ENCODE measurements at places on chromosomes 5 and 9.

GRCh38 chr5:170817195-170817594 lies 33.7 kb downstream of the GABRP start:
- DNase-seq: no peak
- H3K4me3 ChIP-seq: no peak overlapping the region
- H3K36me3 ChIP-seq: no peaks in the 10 kb centered on the region
- no peaks in the 10 kb centered on the region for H3K27me3 ChIP-seq
- H3K4me1 ChIP-seq: no peaks in the 10 kb centered on the region
- H3K27ac ChIP-seq: no peak overlapping the region

- no peak overlapping the region for H3K4me3 ChIP-seq
- no peak overlapping the region for H3K27ac ChIP-seq
- no peaks in the 10 kb centered on the region for H3K36me3 ChIP-seq
- H3K4me1 ChIP-seq: no peaks in the 10 kb centered on the region
- H3K27me3 ChIP-seq: no peaks in the 10 kb centered on the region
These were observed 45.4 kb downstream of the TAF11L14 start for GRCh38 chr5:17679597-17680203.

DNA sequence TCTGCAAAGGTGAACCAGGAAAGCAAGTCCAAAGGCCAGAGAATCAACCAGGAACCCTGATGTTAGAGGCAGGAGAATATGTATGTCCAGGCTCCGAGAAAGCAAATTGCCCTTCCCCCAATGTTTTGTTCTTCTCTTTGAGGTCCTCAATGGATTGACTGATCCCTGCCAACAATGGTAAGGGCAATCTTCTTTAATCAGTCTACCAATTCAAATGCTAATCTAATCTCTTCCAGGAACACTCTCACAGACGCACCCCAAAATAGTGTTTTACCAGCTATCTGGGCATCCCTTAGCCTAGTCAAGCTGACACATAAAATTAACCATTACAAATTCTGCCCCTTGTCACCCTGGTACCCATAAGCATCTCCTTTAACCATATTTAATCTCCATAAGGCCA lies 398.0 kb downstream of the RAB3C start:
- peaks cover 2% of the 10 kb centered on the region for H3K4me1 ChIP-seq
- no peaks in the 10 kb centered on the region for H3K27me3 ChIP-seq
- no peak overlapping the region for H3K27ac ChIP-seq
- no peak for DNase-seq
- peaks cover 79% of the 10 kb centered on the region for H3K36me3 ChIP-seq
- H3K4me3 ChIP-seq: no peak overlapping the region

DNA sequence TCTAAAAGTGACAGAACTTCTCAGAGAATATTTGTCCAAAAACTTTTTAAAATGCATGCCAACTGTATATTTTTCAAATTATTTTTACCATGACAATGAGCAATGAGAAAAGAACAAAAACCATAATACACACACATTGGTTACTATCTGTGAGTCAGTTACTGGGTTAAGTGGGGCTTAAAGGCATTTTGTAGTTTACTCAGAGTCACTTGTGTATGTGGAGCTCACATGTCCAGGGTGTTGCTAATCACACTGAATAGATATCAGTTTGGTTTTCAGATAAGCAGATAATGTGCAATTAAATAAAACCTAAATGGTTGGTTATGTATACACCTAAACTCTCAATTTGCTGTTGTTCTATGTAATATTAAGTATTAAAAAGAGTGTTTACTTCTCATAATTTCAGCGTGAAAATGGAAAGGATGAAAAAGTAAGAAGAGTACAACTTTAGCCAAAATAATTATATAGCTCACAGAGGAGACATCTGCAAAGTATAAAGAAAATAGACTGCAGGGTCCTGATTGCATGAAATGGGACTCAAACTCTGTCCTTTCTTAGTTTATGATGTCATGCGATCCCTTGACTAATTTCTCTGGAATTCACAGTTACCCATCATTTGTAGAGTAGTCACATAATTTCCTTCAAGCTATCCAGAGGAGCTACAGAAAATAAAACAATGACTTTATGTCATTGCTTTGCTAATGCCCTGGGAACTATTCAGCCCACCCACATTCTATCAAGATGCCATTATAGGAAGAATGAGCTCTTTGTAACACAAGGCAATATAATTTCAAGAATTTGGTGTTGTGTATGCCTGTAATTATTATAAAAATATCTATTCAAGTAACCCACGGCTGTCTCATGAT lies 388.0 kb upstream of the ZNF608 start:
- DNase-seq: no peak
- H3K27me3 ChIP-seq: no peaks in the 10 kb centered on the region
- no peaks in the 10 kb centered on the region for H3K36me3 ChIP-seq
- H3K4me3 ChIP-seq: no peak overlapping the region
- H3K27ac ChIP-seq: no peak overlapping the region

GRCh38 chr9:113720495-113720894 lies 155.6 kb upstream of the ZNF618 start:
- H3K36me3 ChIP-seq: no peaks in the 10 kb centered on the region
- peaks cover 5% of the 10 kb centered on the region for H3K27me3 ChIP-seq
- no peak overlapping the region for H3K27ac ChIP-seq

GRCh38 chr5:19928562-19929421 lies 59.2 kb downstream of the CDH18 start:
- no peak overlapping the region for H3K4me3 ChIP-seq
- H3K27me3 ChIP-seq: no peaks in the 10 kb centered on the region
- no peak for DNase-seq
- H3K27ac ChIP-seq: no peak overlapping the region
- no peaks in the 10 kb centered on the region for H3K36me3 ChIP-seq
- no peaks in the 10 kb centered on the region for H3K4me1 ChIP-seq

GRCh38 chr5:100444961-100445360 lies 90.2 kb upstream of the FAM174A start:
- H3K4me3 ChIP-seq: no peak overlapping the region
- no peaks in the 10 kb centered on the region for H3K36me3 ChIP-seq
- peaks cover 1% of the 10 kb centered on the region for H3K27me3 ChIP-seq
- no peak overlapping the region for H3K27ac ChIP-seq

Data from activated CD4-positive, alpha-beta memory T cell treated with anti-CD3 and anti-CD28 coated beads, Interleukin-2, amount 10 ng/mL, durations not matched to agents 7 days and 5 days (primary cell).